Cortex of kidney (tissue), 1 donor: ENCODE measurements at places on chromosomes 5 and 9.

GRCh38 chr5:111076091-111076490, 4.6 kb downstream of the TSLP start:
- DNase-seq, result no peak

DNA sequence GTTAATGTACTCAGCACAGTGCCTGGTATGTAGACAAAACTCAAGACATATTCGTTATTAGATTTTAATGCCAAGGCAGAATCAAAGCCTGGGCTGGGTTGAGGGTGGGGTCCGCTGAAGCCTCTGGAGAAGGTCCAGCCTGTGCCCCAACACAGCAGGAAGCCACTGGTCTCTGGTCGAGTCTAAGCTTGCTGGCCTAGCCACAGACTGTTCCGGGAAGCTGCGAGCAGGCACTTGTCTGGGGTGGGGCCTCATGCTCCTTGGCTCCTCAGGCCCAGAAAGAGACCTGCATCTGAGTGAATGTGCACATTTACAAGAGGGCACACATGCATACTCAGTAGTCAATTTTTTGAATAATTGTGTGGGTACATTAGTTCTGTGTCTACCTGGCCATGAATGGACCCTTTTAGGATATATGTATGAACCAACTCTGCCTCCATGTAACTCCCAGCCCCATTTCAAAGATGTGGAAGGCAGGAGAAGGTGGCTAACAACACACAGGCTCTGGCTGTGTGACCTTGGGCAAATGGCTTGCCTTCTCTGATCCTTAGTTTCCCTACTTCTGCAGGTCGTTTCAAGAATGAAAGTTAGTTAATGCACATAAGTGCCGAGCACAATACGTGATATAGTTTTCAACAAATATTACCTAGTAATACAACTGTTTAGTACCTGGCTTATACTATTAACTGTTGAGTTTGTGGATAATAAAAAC, 18.3 kb downstream of the FAT2 start:
- no peak for DNase-seq

DNA sequence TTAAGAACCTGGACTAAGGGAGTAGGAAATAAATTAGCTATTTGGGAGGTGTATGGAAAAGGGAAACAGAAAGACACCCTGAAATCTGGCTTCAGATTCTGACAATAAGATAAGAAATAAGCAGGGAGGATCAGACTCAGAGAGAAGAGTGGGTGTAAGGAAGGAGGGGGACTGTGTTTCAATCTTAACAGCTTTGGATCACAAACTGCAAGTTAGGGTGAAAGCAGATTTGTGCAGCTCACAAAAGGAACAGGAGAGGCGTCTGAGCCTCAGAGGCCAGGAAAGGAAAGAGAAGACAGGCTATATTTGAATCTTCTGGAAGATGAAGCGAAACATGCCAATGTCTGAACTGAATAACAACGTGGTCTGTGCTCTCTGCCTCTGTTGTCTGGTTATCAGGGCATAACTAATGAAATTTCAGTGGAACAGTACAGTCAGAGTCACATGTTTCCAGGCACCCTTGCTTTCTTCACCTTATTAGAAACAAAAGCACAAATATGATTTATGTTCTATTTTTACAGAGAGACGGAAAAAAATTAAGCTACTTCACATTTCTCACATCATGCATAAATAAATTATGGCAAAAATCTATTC, 26.6 kb downstream of the SGTB start:
- DNase-seq, result no peak

- no peak for DNase-seq
These were observed 12.1 kb downstream of the ADAM19 start for GRCh38 chr5:157563373-157563928.

DNA sequence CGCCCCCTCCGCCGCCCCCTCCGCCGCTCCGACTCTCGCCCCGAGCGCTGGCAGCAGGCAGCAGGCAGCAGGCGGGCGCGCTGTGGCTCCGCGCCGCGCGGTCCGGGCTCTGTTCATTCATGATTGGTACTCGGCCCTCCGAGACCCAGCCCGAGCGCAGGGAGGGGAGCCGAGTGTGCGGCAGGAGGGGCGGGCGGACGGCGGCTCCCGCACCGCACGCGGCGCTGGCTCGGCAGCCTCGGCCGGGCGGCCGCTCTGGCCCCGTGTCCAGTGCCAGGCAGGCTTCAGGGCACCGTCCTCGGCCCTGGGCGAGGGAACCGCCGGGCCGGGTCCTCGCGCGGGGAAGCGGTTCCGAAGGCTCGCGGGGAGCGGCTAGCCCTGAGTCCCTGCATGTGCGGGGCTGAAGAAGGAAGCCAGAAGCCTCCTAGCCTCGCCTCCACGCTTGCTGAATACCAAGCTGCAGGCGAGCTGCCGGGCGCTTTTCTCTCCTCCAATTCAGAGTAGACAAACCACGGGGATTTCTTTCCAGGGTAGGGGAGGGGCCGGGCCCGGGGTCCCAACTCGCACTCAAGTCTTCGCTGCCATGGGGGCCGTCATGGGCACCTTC, at the start of gene KCNIP1:
KCNIP1 (plus strand) TSS at position 31 of the 607 bp plus-strand sequence.
- no peak for DNase-seq

GRCh38 chr9:27383524-27383923, 86.6 kb upstream of the EQTN start:
- DNase-seq, result no peak

GRCh38 chr5:136249678-136250266, 56.8 kb upstream of the SMIM32 start:
- no peak for DNase-seq

GRCh38 chr5:135217669-135218485, 181.2 kb downstream of the MACROH2A1 start:
- no peak for DNase-seq

GRCh38 chr5:80036615-80037014, 1.5 kb downstream of the THBS4 start:
- no peak for DNase-seq

GRCh38 chr5:36635721-36636390, 29.4 kb downstream of the SLC1A3 start:
- no peak for DNase-seq

DNA sequence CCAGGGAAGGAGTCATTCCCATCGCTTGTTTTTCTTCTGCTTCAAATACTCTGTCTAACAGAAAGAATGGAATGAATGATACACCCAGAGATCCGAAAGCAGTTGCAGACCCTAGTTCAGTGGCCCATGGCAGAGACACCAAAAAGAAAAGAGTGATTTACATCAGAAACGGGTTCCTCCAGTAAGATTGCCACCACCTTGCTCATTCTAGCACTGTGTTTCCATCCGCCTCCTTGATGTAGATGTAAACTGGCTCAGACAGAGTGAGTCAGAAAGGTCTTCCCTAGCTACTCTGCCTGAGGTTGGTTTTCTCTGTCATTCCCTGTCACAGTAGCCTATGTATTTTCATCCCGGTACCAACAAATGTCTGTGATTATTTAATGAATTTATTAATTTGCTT, 15.9 kb upstream of the CLINT1 start:
- DNase-seq, result no peak
